ENCODE measurements at places on chromosomes 7 and 10.

GRCh38 chr10:77927402-77928246, 1.1 kb upstream of the DLG5 start:
- no peak for DNase-seq

DNA sequence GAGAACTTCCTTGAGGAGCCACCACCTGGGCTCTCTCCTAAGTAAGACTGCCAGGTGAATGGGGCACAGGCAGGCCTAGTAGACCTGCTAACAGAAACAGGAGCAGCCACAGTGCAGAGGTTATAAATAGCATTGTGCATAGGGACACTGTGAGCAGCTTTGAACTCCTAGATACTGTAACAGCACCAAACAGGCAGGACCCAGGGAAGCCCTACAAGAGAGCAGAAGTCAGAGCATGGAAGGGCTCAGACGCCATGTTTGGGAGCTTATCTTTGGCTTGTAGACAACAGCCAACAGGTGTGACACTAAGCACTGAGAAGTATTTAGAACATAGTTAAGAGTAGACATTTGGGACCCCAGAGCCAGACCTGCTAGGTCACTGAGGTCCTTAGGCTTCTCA, 14.5 kb downstream of the XRCC2 start:
- no peak for DNase-seq

DNA sequence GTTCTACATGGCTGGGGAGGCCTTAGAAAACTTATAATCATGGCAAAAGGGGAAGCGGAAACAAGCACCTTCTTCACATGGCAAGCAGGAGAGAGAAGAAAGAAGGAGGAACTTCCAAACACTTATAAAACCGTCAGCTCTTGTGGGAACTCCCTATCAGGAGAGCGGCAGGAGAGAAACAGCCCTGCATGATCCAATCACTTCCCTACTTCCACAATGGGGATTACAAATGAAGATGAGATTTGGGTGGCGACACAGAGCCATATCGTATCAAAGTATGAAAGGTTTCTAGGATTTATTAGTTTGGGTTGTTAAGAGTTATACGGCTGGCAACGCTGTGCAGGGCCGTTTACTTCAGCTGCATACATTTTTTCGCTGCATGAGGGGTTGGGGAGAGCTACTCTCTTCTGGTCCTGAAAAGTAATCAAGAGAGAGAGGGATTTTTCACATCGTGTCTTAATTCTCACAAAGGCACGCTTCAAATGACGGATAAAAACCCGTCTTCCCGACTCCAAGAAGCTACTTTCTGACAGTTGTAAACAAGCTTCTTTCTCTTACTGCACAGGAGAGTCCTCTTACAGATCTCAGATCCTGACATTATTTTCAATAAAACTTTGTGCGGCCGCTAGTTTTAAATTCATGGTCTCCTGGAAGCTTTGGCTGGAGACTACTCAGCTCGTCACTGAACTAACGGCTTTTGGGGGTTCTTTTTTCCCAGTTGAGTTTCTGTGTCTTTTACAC, 751 bp upstream of the GTPBP10 start:
- no peak for DNase-seq

- DNase-seq, result no peak
These were observed 1190.6 kb downstream of the SORCS1 start for GRCh38 chr10:105973902-105974301.

GRCh38 chr10:60942788-60943315, 1.1 kb downstream of the RHOBTB1 start:
- DNase-seq, result no peak

DNA sequence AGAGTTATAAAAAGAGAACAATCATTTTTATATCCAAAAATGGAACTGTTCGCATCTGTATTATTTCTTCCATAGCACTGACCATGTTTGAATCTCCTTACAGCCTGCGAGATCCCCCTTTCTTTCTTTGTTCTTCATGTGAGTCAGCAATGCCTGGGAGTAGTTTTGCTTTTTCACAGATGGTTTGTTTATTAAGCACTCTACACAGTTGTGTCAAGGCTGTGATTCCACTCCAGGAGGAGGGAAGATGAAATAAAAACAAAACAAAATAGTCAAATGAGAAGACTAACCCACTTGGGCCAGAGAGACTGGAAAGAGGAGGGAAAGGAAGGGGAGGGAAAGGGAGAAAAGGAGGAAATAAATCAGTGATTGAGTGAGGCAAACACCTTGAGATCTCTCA, 7.8 kb downstream of the LIPF start:
- no peak for DNase-seq

DNA sequence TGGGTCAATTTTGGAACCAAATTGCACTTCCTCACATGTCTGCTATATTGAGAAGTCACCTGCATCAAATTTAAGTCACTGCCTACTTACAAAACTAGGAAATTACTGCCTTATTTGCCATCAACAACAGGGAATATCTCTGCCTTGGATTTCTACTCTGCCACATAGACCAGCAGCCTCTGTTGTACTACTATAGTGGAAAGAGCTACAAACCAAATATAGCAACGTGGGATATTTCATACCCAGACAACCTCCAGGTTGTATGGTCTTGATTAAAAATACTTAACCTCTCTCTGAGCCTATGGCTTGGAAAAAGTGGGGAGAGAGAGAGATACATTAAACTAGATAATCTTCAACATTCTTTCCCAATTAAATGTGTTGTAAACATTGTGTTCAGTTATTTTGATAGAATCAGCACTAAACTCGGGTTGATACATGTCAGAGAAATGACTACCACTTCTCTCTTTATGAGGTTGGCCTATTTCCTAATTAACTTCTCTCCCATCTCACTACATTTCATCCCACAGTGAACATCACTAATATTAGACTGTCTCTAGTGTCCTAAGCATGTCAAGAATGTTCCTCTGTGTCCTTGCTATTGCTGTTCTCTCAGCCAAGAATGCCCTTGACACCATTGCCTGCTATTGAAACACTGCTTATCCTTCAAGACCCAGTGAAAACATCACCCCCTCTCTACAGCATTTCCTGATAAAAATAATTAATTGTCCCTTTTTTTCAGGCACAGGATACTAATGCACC, 421.2 kb downstream of the IPMK start:
- no peak for DNase-seq

DNA sequence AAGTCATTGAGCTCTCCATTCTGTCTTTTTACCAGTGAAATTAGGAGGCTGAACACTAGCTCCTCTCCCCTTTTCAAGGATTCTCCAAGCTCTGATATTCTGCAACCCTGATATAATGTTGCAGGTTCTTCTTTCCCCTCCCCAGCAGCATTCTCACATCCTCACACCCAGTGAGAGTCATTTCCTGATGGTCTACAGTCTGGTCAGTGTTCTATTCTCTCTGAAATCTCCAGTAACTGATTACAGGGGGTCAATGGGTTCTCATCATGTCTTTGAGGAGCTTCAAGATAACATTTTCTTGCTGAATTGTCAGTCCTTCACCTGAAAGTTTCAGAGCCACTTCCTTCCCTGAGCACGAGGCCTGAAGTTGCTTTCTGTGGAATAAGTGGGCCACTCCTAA, 299.4 kb downstream of the PTEN start:
- no peak for DNase-seq

DNA sequence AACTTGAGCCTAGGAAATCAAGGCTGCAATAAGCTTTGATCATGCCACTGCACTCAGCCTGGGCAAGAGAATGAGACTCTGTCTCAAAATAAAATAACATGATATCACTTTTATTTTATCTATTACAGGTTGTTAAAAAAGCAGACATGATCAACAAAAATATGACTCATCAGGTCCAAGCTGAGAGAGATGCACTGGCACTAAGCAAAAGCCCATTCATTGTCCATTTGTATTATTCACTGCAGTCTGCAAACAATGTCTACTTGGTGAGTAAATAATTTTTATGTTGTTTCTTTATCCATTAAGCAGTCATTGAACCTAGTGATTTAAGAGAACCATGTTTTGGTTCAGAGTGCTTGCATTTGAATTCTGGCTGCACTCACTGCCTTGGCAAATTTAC, 3.3 kb downstream of the MASTL start:
- DNase-seq, result no peak

DNA sequence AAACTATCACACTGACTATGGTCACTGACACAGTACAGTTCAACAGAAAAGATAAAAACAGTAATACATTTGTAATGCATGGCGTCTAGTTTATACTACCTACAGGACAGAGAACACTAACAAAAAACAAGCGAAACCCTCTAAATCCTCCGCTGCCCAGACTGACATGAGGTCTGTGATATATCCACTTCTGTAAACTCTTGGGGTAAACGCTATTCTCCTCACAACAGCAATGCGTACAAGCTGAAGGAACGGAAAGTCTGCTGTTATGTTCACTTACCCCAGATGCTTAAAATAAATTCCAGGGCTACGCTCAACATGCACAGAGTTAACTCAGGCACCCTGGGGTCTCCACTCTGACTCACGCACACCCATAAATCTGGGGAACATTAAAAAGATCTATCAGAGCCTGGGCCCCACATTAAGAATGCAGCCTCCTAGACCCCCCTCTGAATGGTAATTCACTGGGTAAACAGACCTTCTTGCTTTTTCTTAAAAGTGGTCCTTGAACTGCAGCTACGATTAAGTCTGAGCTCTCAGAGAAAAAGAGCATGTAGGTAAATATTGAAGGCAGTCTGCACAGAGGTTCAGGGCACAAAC, 105.6 kb downstream of the CTBP2 start:
- DNase-seq, result no peak

DNA sequence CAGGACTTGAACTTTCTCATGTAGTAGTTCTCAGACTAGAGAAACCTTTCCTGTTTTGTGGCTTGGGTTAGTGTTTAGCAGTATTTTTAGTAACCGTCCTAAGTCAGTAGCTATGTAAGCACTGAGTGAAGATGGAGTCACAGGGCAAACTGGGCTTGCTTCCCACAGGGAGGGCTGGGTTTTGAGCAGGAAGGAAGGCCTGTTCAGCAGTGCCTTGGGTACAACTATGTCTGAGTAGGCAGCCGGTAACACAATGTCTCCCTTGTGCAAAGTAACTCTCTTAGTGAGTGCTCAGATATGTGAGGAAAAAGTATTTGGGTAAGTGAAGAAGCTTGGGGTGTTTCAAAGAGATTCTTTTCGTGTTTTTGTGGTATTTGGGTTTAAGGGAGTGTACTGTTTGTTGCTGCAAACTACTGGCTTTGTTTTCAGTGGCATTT, 96.4 kb downstream of the CCSER2 start:
- no peak for DNase-seq

DNA sequence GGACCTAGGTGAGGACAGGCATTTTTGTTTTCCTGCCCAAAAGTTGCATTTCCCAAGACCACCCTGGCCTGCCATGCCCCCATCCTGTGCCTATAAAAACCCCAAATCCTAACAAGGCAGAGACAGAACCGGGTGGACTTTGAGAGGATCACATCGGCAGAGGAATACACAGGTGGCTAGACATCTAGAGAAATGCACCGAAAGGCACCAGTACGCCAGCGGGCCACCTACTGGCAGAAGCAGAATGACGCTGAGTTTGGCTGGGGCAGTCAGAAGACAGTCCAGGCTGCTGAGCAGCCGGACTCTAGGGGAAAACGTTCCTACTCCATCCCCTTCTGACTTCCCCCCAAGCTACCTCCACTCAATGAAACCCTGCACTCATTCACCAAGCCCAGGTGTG, 2.8 kb downstream of the AKR1C4 start:
- no peak for DNase-seq

- no peak for DNase-seq
These were observed 46.6 kb upstream of the PHYHIPL start for GRCh38 chr10:59129867-59130266.

DNA sequence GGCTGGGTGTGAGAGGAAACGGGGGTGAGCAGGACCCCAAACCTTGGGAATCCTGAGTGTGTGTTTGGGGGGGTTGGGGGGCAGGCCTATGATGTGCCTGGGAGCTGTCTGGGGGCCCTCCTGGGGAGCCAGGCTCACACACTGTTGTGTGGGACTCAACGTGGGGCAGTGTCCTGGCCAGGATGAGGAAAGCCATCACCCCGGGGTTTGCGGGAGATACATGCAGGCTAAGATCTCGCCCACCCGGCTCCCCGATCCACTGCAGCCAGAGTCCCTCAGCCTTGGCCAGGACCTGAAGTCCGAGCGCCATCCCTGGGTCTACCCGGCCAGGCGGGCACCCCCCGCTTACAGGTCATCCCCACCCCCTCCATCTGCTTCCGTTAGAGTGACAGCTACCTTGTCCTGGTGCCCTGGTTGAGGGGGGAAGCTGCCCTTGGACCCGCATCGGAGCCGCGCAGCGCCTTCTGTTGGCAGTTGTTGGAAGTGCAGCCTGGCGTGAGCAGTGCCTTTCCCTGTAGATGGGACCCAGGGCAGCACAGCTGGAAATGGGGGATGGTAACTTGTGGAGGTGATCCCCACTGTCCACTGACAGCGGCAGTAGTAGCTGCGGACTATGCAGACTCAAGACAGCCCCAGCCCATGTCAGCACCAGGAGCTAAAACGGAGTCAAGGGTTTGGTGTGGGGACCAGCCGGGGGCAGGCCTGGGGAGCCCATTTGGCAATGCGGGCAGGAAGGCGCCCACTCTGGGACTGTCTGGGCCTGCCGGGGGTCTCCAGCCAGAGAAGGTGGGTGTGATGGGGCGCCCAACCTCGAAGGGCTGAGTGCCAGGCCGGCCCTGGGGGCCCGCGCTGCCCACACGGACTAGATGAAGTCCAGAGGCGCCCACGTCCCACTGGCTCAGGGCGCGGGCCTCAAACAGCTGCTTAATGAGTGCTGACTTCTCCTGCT, 885.6 kb upstream of the ZNF722 start:
- DNase-seq, result no peak

GRCh38 chr7:157371296-157371695, 34.5 kb downstream of the DNAJB6 start:
- DNase-seq, result no peak

All from stimulated activated CD4-positive, alpha-beta T cell treated with anti-CD3 and anti-CD28 coated beads, Interleukin-1b, Interleukin-23, amount 100 ng/mL, for 1 hour (primary cell).